ENCODE measurements at places on chromosomes 2 and 18.

DNA sequence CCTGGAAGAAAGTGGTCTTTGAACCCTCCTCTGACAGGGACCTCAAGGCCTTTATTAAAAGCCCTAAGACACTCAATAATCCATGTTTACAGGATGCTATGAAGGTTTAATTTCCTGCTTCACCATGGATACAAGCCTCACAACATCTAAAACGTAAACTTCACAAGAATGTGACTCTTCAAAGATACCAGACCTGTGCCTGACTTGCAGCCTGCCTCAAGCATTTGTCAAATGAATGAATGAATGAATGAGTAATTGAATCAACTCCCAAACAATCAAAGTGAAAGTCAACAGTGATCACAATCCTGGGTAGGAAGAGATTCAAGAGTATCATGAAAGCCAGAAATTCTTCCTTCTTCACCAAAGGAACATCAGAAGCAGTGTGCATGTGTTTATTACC, 30.4 kb downstream of the KLF7 start:
- no peak for DNase-seq

DNA sequence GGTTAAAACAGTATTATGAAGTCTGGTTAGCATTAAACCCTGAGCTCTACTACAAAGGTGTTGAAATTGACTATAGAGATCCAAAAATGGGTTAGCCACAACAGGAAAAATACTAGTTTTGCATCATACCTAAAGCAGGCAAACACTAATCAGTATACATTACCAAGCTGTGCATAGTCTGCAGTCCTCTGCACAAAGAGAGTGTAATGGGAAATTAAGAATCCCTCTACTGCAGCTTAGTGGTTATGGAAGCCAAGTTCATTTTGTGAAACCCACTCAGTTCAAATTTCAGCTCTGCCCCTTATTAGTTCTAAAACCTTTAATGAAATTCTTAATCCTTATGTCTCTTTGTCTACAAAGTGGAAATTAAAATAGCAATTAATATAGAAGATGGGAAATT, 192.1 kb downstream of the MBD2 start:
- no peak for DNase-seq

DNA sequence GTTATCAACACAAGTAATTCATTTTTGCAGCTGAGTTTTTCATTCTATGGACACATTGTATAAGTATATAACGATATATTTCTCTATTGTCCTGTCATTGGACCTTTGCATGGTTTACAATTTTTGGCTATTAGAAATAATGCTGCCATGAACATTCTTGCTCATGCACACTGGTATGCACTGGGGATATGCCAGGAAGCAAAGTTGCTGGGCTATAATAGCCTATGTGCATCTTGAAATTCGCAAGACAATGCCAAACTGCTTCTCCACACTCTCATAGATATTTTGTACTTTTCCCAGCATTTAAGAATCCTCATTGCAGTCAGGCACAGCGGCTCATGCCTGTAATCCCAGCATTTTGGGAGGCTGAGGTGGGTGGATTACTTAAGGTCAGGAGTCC, 852.6 kb upstream of the ID2 start:
- DNase-seq: no peak

DNA sequence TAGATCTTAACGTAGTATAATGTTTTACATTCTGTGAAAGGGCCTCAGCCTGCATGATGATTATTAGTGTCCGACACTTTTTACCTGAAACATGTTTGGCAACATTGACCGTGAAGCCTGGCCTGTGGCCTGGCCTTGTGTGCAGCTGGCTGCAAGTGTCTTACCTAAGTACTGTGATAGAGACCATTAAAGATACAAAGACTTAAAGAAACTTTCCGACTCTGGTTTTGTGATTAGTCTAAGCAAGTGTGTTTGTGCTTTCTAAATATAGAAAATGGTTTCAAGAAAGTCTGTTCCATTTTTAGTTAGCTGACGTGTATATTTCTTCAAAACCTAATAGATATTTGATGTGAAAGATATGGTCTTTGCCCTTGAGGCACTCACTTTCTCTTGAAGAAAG, 601.8 kb downstream of the LRP1B start:
- no peak for DNase-seq

DNA sequence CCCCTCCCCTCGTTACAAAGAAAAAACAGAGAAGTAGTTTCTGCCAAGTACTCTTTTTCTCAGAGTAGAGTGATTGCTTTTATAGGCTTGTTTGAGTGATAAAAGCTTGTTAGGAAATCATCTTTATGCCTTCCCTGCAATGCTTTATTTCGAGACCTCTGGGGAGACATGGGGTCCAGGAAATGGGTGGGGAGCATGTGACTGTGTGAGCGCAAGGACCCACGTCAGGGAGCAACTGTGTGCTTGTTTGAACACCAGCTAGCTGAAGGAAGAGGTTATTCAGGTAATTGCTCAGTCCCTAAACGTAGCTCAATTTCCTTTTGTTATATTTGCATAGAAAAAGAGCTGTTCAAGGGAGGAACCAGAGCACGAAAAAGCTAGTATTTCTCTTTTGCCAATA, 187.3 kb downstream of the FAM210A start:
- DNase-seq: no peak

GRCh38 chr18:12726774-12727550, 24.1 kb downstream of the PSMG2 start:
- DNase-seq: peak; percentile 84

DNA sequence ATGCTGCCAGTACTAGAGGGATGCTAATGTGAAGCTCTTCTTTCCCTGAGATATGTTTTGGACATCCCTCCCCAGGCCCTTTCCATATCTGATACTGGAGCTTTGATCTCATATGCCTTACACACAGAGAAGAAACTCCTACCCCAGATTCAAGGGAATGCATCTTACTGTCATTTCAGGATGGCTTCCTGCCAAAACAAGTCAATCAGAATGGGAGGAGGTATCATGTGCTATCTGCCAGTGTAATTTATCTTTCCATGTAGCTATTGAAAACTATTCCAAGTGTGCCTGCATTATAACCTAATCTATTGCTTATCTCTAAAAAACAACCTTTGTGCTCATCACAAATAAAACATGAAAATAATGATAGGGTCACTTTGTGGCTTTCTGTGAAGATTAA, 269.9 kb upstream of the SETBP1 start:
- no peak for DNase-seq
